ENCODE measurements at places on chromosomes 5 and 9. TPM values are rescaled to one million over a fixed set of nuclear protein-coding genes. Genes with fewer than 3 reads are reported as not detected.

Gene ADGRD2
- not detected for total RNA-seq

Gene IER5L
- 97.3 TPM for total RNA-seq

Gene DAPK1
- total RNA-seq: 80.8 TPM

Gene SPATA31E1
- total RNA-seq: not detected

Gene SLC36A2
- total RNA-seq: 6.4 TPM

Gene TCOF1
- total RNA-seq: 22.4 TPM

Gene HTR4
- total RNA-seq: 0.35 TPM

Gene NEURL1B
- 27.9 TPM for total RNA-seq

Gene ELOVL7
- total RNA-seq: 18.4 TPM

Gene TAF11L14
- total RNA-seq: not detected

Gene APC
- 65.5 TPM for total RNA-seq

Gene PCDHB4
- total RNA-seq: 3.8 TPM

Gene TEX48
- not detected for total RNA-seq
